ENCODE measurements at places on chromosomes 2 and 18.

DNA sequence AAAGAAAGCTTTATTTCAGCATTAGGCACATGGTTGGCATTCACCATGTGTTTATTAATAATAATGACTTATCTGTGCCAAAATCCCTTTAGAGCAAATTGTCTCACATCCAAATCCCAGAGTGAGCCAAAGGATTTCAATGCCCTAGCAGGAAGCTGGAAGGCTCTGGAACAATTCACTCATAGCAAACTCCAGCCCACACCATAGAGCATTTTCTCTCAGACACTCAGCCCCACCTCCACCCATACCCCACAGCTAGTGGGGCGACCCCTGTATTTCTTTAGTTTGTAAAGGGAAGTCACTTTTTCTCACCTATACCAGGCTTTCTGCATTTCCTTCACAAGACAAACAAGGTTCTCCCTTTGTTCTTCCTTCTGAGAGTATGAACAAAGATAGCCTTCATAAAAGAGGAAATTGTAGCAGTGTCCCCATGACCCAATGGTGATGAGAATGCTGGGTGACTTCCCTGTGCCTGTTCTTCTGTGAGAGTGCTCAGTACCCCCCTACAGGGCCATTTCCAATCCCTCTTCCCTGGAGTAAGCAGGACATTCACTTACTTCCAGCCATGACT, 100.1 kb upstream of the APCDD1 start:
- no peak for DNase-seq

DNA sequence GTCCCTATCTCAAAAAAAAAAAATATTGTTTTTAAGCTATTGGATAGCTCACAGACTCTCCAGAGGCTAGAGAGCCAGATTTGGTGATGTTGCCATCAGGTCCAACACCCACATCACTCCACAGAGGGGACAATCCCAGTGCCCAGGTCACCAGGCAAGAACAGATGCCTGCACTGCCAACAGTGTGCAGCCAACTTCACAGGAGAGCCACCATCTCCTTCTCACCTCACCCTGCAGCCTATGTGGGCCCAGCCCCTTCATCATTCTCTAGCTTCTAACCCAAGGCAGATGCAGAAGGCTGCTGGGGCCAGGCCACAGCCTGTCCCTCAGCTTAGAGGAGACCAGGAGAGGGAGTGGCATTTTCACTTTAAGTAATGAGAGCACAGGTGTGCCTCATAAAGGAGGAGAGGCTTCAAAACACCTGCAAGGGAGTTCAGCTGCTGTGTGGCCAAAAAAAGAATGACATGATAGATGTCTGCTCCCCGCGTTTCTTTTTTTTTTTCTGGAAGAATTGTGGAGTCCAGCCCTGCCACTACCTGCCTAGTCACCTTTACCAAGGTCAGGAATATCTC, 98.0 kb upstream of the ZSWIM2 start:
- DNase-seq = no peak

DNA sequence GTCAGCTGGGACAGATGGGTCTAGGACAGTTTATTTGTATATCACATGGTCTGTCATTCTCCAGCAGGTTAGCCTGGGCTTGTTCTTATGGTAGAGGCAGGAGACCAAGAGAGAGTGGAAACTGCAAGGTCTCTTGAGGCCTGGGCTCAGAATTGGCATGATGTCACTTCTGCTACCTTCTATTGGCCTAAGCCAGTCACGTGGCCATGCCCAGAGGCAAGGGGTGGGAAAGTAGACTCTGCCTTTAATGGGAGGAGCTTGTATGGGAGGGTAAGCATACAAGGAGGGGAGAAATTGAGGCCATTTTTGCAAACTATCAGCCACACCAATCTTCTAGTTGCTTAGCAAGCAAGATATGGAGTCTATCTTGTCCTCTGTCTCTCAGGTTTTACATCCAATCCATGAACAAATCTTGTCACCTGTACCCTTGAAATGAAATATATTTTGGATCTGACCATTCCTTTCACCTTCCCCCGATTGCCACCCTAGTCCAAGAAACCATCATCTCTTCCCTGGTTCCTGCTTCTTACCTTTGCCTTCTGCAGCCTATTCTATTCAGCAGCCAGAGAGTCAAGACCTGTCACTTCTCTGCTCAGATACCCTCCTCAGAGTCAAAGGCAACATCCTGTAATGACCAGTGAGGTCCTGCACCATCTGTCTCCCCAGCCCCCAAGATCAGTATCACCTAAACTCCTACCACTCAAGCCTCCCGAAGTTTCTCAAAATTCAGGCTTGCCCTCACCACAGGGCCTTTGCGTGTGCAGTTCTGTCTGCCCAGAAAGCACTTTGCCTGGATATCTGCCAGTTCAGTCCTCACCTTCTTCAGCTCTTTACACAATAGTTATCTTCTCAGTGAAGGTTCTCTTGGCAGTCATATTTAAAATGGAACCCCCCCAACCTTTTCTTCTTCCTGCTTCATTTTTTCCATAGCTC, 240.0 kb downstream of the LOXHD1 start:
- no peak for DNase-seq

DNA sequence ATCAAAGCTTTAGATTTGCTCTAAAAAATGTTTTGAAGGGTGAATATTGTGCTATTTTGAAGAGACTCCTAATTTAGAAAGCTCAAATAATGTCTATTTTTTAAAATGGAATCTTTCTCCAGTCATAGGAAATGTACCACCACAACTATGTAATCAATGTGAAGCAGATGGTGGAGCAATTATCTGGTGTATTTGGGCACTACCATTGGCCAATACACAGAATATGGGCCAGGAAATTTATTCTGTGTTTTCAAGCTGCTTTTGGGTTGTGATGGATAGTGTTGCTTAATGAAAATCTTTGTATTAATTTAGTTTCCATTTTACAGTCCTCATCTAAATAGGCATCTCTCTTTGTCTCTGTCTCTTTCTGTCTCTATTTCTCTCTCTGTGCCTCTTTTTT, 17.1 kb upstream of the VWC2L start:
- no peak for DNase-seq

GRCh38 chr18:25145731-25146511, 206.0 kb downstream of the ZNF521 start:
- no peak for DNase-seq

GRCh38 chr18:23502516-23503037, 734 bp upstream of the RMC1 start:
- DNase-seq = no peak

DNA sequence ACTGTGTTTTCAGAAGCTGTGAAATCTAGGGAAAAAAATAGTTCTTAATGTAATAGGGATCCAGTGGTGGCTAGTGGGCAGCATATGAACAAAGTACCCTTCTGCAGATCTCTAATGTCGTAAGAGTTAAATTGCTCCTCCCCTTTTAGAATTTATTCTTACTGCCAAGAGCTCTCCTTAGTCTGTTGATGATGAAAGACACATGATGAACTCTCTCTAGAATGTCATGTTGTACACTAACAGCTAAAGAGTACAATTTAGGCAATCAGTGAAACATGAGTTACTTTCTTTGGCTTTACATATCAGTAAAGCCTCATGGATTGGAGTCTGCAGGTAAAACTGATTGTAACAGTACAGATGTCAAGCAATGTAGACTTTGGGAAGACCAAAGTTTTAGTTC, 84.2 kb downstream of the SLC39A10 start:
- no peak for DNase-seq

- no peak for DNase-seq
These were observed 511.8 kb upstream of the RAB12 start for GRCh38 chr18:8097399-8097798.

DNA sequence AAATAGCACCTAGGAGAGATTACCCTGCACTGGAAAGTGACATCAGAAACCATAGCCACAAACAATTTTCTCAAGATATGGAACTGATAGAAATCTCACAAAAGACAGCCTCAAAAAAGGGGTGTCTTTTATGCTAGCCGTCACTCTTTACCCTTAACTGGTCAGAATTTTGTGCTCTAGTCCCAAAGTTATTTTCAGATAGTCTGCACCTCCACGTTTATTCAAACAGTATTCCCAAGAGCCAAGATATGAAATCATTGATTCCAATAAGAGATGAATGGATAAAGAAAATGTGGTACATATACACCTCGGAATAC, 23.5 kb upstream of the PMAIP1 start:
- no peak for DNase-seq

- no peak for DNase-seq
These were observed 88.5 kb downstream of the VAPA start for GRCh38 chr18:10002280-10002679.

- DNase-seq = no peak
These were observed 96.8 kb downstream of the POLE4 start for GRCh38 chr2:75055142-75055819.

- DNase-seq = no peak
These were observed 160.9 kb downstream of the ZEB2 start for GRCh38 chr2:144358979-144359541.

GRCh38 chr18:46554406-46555080, 102.5 kb downstream of the LOXHD1 start:
- DNase-seq = no peak

DNA sequence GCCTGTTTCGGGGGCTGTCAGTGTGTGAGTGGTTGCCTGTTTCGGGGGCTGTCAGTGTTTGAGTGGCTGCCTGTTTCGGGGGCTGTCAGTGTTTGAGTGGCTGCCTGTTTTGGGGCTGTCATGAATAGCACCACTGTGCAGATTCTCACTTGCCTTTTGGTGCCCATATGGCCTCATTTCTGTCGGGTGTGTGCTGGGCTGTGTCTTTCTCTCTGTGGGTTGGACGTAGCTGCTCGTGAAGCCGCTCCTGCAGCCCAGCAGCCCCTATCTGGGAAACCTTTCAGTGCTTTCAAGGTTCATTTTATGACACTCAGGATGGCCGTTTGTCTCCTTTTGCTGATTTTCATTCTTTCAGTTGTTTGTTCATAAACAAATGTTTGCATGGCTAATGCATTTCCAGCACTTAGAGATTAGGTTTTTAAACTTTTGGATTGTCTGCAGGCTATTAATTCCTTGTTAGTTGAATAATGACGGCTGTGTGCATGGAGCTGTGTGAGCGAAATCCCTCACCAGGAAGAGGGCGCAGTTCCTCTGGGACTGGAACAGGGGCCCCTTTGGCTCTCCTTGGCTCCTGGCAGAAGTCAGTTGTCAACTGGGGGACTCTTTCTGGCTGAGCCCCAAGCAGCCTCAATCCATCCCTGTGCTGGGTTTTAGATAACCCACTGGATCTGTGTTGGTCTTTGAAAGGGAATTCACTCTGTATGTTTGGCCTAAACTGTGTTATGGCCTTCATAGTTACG, 10.8 kb downstream of the AGAP1 start:
- no peak for DNase-seq

GRCh38 chr2:10964052-10964790, 52.5 kb downstream of the KCNF1 start:
- DNase-seq = no peak

DNA sequence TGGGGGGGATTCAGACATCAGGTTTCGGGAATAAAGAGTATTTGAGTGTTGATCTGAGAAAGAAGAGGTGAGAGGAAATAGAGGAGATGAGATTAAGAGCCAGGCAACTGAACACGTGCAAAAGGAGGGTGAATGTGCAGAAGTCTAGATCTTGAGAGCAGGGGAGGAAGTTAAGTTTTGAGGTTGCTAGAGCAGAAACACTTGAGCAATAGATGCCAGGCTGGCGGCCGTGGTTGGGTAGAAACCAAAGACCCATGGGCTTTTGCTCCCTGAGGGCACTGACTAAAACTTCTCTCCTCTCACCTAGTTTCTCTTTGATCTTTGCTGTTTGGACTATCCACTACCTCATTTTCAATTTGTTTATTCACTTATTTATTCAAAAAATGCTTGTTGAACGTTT, 116.0 kb downstream of the CDC42EP3 start:
- DNase-seq = peak; percentile 43
